Activated CD8-positive, alpha-beta memory T cell treated with anti-CD3 and anti-CD28 coated beads for 48 hours (primary cell): ENCODE measurements at places on chromosomes 6 and 20.

DNA sequence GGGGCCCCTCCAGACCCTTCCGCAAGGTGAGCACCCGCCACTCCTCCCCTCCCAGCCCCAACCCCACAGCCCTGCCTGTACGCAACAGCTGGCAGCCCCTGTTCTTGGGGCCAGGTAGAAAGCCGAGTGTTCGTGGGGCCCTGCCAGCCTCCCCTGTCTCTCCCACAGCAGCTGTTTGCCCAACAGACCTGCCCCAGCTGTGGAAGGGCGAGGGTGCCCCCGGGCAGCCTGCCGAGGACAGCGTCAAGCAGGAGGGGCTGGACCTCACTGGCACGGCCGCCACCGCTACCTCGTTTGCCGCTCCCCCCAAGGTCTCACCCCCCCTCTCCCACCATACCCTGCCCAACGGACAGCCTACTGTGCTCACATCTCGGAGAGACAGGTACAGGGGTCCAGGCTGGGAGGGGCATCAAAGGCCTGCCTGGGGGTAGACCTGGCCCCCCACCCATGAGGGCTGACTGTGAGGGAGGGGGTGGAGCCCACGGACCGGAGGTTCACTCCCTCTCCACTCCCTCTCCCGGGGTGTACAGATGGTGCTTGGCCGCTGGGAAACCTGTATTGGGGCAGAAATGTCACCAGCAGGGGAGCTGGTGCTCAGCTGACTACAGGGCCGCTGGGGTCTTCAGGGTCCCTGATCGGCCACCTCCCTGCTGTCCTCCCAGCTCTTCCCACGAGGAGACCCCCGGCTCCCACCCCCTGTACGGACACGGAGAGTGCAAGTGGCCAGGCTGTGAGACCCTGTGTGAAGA lies 41.1 kb downstream of the FOXP4 start:
- DNase-seq = no peak

- DNase-seq = no peak
Observed at GRCh38 chr20:46930640-46931339, 36.1 kb downstream of the EYA2 start.

DNA sequence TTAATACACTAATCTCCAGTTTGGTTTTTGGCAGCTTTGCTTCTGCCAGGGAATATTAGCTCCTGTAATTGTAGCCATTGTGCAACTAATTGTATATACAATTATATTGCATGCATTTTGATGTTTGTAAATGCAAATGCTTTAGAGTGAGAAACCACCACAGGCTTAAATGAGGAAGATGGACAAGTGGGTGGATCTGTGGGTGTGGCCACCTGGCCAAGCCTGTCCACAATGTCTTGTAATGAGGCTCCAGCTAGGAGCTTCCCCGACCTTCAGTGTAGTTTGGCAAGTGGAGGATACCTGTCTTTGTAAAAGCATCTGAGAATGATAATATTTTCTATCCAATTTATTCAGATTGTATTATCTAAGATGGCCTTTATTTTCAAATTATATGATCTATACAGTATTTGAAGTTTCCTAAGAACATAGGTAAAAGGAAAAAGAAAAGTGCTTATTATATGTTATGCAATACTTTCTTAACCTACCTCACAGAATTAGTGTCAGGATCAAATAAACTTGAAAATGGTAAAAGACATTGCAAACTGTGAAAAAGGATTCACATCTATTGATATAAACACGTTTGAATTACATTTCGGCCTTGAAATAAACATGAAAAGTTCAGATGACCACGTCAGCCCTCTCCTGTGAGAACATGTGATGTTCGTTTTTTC lies 49.3 kb upstream of the ARID1B start:
- no peak for DNase-seq

GRCh38 chr20:6157345-6157744 lies 34.5 kb upstream of the FERMT1 start:
- no peak for DNase-seq

- no peak for DNase-seq
Observed at GRCh38 chr6:107319906-107320530, 139.3 kb downstream of the PDSS2 start.

GRCh38 chr20:47540443-47541354 lies 39.0 kb downstream of the NCOA3 start:
- no peak for DNase-seq

DNA sequence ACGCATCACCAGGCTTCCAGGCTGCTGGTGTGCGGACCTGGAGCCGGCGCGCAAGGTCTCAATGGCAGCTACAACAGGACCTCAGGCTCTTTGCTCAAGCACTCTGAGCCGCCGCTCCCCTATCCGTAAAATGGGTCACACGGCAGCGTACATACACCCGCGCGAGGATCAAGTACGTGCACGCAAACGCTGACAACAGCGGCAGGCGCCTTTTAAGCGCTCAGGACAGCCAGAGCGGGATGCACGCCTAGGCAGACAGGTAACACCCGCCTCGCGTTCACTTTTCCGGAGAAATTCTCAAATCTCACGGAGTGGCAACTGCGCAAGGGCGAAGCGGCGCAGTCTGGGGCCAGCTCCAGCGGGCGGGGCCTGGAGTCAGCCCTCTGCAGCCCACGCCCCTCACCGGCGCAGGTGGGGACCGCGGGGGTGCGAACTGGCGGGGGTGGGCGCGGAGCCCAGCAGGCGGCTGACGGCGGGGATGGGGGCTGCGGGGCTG lies 535 bp downstream of the EXOC2 start:
- DNase-seq = peak; percentile 52

- no peak for DNase-seq
Observed at GRCh38 chr6:155795173-155795796, 339.6 kb upstream of the NOX3 start.

GRCh38 chr20:21027569-21027968 lies 78.6 kb downstream of the LINC00237 start:
- DNase-seq = no peak

DNA sequence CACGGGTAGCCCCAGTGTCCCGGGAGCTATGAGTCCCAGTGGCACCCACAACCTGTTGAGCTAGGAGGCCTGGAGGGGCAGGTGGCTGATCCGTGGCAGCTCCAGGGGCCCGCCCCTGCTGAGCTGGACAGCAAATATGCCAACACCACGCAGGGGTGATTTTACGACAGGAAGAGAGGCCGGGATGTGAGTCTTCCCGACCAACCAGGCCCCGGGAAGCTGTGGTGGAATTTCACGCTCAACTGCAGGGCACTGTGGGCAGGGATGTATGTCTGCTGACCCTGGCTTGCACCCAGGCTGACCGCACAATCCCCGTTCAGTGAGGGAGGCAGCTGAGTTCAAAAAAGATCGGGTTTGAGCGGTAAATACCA lies 183.9 kb downstream of the ERMARD start:
- DNase-seq = no peak

- no peak for DNase-seq
Observed at GRCh38 chr6:107959392-107959791, 1.4 kb upstream of the SEC63 start.

GRCh38 chr20:16284385-16285100 lies 288.7 kb downstream of the KIF16B start:
- no peak for DNase-seq

GRCh38 chr6:149053848-149054558 lies 263.5 kb upstream of the TAB2 start:
- DNase-seq = no peak

- DNase-seq = no peak
Observed at GRCh38 chr6:42564506-42564825, 637 bp downstream of the UBR2 start.

- no peak for DNase-seq
Observed at GRCh38 chr6:28208111-28208659, 16.9 kb upstream of the ZSCAN9 start.

GRCh38 chr6:165167311-165167710 lies 142.1 kb downstream of the C6orf118 start:
- DNase-seq = no peak

GRCh38 chr20:41330343-41330720 lies 10.3 kb upstream of the LPIN3 start:
- DNase-seq = no peak

GRCh38 chr6:33206027-33206863 lies 1.8 kb downstream of the HSD17B8 start:
- DNase-seq = no peak

DNA sequence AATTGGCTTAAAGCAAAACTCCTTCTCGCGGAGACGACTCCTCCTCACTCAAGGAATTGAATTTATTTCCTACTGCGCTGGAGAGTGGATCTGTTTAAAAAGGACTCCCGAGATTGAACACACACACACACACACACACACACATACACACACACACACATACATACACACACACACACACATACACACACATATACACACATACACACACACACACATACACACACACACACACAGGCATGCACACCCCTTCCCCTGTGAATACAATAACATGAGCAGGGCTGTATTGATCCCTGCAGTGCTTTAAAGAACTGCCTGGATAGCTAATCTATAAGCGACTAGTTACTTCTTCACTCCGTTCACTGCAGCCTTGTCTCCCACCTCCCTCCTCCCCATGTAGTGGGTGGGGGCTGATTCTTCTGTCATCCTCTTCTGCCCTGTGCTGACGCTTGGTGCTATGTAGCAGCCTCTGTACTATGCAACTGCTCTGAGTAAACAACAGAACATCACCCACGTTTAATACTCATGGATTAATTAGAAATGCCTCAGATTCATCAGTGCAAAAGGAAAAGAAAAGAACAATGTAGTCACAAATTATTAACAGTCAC lies 549.0 kb downstream of the CDH26 start:
- no peak for DNase-seq

DNA sequence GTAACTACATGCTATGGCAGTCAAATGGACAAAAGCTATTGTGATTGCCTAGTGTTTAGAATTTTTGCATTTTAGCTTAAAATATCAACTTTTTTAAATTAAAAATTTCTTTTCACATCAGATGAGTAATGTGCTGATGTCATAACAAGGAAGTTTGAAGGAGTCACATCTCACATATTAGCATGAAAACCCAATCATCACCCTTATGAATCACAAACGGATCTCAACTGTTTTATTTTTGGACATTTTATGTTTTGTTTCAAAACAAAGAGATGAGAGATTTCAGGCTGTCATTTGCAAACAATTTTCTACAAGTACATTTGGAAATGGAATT lies 53.6 kb upstream of the TRERF1 start:
- no peak for DNase-seq

DNA sequence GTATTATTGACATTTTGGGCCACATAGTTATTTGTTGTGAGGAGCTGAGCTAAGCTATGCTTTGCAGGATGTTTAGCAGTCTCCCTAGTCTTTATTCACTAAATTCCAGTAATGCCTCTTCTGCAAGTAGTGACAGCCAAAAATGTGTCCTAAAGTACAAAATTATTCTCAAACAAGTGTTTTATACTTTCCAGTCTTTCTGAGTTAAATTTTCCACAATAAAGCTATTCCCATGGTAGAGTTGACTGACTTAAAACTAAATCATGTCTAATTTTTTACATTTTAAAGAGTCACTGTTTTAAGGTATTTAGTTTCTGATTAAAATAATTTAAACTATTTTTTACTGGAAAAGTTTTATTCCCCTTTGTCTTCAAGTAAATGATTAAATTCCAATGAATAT lies 717.8 kb upstream of the HS3ST5 start:
- DNase-seq = no peak

- no peak for DNase-seq
Observed at GRCh38 chr20:17314264-17314663, 87.4 kb downstream of the PCSK2 start.

- DNase-seq = no peak
Observed at GRCh38 chr6:167127785-167128531, 5.1 kb downstream of the CCR6 start.

GRCh38 chr20:17875981-17876385 lies 92.6 kb downstream of the SNX5 start:
- no peak for DNase-seq

DNA sequence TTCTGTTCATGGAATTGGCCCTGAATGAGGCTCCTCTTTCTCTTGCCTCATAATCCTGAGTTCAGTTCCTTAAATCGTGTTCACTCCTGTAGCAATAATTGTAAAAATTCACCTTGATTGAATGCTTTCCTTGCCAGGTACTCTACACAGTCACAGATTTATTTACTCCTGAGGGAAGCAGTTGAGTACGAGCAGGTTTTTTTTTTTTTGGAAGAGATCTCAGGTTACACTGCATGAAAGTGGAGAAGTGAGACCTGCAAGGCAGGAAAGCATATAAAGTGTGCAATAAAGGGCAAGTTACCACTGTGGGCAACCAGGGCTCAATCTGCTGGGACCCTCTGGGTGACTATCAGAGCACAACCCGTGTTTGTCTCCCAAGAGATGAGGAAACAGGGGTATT lies 93.0 kb upstream of the DOK5 start:
- no peak for DNase-seq

- DNase-seq = no peak
Observed at GRCh38 chr20:51583073-51583472, 40.6 kb upstream of the NFATC2 start.

DNA sequence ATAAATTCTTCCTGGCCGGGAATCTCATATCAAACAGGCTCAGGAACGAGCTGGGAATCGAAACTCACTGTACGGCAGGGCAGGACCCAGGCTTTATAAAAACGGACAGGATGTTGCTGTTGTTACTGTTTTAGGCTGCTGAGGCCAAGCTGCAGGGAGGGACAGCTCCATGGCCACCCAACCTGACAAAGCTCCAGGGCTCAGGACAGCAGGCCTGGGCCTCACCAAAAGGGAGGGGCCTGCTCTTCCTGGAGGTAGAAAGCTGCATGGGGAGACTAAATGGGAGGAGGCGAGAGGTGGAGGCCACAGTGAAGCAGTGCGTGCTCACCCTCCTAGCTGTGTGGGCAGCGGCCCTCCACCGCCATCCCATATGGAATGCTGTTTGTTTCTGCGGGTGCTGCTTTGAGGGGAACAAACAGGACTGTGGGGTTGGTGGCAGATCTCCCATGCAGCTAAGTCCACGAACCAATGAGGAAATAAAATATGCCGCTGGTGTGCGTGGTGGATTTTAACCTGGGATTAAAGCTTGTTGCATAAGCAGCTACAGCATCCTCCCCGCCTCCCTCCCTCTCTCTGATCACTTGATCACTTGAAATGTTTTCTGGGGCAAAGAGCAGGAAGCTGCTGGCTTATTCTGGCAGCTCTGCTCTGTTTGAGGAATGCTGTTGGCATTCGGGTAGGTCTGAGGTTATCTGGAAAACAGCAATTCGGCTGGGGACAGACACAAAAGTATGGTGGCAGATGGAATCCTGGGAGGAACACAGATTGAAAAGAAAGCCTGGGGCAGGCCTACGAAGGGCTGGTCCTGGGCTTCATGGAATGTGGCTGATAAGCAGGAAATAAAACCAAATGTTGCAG lies 2.4 kb upstream of the ZMYND8 start:
- no peak for DNase-seq

DNA sequence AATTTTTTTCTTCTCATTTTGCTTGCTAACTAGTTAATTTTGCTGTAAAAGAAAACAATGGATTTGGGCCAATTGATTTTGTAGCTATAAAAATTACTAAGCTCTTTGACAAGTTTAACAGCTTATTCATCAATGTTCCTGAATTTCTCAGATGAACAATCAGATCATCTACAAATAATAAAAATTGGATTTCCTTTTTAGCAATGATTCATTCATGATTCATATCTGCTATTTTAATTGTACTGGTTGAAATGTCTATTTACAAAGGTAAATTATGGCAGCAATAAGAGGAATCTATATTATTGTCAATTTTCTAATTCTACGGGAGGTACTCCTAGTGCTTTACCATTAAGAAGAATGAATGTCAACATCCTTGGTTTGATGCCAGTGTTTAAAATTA lies 178.8 kb upstream of the BTBD3 start:
- DNase-seq = no peak
